ENCODE measurements at places on chromosomes 1 and 21.
A peak's percentile ranks its signal among the peaks of the same experiment; 100 is the strongest.

DNA sequence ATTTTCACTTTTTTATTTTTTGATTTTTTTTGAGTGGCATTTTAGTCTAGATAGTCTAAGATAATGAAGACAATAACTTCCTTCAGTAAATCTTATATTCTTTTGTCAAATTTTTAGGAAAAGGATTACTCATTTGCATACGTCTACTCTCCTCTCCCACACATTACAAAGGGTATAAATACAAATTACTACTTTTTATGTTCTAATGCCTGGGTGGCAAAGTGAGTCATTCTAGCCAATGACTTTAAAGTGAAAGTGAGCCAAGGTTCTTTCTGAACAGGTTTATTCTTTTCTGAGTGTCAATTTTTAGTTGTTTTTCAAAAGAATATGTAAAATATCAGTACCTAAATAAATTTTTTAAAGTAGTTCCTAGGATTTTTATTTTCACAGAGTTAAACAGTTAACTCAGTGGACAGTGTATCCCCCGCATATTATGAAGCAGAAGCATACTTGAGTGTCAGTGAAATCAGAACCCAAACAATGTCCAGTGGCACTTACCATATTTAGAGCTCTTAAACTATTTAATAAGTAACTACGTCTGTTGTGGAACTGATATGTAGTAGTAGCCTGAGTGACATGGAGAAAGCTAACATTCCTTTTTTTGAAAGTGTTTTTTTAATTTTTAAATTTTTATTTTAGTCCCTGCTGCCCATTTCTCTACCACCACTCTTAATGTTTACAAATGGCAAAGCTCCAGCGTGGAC lies 141.7 kb downstream of the PHTF1 start:
- DNase-seq = no peak

DNA sequence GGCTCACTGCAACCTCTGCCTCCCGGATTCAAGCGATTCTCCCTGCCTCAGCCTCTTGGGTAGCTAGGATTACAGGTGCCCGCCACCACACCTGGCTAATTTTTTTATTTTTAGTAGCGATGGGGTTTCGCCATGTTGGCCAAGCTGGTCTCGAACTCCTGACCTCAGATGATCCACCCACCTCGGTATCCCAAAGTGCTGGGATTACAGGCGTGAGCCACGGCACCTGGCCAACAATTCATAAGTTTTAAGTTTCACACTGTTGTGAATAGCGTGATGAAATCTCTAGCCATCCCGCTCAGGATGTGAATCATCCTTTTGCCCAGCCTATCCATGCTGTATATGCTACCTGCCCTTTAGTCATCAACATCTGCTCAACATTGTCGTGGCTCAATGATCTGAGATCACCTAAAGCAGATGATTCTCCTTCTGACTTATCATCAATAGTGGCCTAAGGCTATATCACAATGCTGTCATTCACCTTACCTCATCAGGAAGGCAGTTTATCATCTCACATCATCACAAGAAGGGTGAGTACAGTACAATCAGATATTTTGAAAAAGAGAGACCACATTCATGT lies 2.6 kb downstream of the PFDN2 start:
- no peak for DNase-seq

DNA sequence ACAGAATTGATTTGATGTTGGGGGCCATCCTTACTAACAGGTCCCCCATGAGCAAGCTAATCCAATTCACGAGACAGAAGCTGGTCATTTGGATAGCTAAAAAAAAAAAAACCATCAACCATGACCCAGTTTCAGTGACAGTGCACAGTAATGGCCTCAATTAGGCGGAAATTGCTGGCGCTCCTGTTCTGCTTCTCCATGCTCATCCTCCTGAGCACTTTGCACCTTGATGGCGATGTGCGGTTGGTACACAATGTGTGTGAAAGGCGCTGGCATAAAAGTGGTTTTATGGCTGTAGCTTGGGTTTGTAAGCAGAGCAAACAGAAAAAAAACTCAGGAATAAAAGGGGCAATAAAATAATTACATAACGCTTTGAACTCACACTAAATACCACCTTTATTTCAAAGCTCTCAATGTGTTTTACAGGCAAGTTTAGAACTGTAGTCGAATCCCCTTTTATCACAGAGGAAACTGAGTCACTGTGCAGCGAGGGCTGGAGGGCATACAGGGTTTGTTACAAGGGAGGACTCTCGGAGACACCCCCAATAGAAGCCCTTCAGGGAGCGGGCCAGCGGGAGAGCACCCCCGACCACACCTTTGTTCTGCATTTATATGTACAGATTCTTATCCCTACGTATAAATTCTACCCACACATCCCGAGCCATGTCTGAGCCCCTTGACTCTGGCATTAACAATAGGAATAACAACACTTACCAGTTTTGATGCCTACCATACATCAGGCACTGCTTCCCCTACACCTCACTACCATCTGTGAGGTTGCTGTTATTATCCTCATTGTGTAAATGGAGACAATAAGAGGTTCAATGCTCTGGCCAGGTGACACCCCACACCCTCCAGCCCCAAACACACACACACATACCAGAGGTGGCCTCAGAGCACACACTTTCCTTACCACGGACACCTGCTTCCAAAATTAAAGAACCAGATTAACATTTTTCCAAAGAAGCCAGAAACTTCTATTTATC lies 213.5 kb upstream of the IRF2BP2 start:
- no peak for DNase-seq

DNA sequence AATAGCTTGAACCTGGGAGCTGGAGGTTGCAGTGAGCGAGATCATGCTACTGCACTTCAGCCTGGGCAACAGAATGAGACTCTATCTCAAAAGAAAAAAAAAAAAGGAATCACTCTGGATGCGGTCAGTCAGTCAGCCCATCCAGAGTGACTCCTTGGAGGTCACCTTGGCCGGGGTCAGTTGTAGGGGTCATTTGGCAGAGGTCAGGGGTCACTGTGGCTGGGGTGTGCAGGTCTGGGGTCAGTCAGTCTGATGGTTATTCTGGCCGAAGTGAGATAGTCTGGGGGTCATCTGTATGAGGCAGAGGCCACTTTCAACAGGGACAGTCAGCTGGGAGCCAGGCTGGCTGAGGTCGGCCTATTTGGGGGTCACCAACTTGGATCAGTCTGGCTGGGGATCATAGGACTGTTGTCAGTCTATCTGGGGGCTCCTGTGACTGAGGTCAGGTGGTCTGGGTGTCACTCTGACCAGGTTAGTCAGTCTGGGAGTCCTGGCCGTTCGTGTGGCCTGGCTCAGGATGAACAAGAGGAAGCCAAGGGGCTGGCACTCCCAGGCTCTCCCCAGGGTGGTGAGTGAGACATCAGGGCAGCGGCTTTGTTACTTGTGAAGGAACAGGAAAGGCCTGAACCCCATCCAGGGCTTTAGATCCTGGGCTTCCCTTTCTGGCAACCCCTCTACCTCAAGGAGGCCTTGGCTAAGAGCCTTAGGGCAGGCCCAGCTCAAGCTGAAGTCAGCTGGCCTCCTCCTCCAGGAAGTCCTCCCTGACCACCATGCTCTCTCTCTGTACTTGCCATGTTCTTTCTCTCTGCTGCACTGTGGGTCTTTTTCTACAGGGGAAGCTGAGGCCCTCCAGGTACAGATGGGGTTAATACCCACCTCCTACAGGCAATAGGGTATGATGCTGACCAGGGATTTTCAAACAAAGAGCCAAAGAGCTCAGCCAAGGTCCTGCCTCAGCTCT lies 15.1 kb downstream of the PTPRU start:
- no peak for DNase-seq

DNA sequence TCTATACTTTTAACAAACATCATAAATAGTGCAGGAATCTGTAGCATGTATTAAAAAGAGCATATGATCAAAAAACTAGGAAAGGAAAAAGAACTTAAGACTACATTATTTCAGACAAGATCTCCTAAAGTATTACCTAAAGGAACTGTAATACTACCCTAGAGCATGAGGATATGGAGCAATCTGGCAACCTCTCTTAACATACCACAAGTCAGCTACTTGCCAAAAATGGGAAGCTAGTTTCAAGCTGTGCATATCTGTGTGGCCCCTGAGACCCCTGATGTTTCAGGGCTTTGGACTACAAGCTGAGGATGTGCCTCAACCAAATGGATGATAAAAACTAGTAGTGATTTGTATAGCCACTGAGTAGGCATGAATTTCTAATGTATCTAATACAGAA lies 525.6 kb downstream of the PTBP2 start:
- DNase-seq = no peak

DNA sequence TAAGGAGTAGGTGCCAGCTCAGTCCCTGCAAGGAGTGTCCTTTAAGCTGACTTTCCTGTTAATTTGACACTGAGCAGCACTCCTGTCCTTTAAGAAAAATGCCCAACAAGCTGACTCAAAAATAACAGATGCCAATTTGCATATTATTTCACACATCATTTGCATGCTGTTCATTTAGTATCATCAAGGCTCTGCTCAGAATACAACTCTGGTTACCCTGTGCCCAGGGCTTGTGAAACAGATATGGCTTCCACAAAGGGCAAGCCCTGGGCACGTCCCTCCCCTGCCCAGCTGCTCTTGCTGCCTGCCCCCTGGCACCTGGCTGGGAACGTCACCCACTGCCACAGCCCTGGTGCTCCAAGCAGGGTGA lies 10.3 kb downstream of the KCNN3 start:
- no peak for DNase-seq

DNA sequence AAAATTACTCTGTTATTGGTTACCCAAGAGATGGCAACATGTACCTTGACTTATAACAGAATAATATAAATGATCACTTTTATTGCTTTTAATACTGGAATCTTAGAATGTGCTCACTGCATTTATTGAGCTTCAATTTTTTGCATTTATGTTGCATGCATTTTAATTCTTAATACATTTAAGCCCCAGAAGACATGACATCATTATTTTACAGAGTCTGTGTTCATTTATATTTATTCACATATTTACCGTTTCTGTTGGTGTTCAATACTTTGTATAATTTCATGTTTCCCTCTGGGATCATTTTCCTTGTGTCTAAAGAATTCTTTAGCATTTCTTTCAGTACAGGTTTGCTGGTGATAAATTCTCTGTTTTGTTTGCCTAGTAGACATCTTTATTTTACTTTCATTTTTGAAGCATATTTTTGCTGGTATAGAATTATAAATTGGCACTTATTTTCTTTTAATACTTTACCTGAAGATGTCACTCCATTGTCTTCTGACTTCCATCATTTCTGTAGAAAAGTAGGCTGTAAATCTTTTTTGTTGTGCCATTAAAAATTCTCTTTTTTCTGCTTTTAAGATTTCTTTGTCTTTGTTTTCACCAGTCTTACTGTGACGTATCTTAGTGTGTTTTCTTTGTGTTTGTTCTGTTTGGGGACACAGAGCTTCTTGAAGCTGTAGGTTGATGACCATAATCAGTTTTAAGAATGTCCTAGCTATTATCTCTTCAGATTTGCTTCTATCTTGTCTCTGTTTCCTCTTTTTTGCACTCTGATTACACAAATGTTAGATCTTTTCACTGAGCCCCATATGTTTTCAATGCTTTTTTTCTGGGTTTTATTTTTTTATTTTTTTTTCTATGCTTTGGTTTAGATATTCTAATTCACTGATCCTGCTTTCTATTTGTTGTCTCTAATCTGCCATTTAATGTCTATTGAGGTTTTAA lies 26.9 kb downstream of the DISP3 start:
- no peak for DNase-seq

DNA sequence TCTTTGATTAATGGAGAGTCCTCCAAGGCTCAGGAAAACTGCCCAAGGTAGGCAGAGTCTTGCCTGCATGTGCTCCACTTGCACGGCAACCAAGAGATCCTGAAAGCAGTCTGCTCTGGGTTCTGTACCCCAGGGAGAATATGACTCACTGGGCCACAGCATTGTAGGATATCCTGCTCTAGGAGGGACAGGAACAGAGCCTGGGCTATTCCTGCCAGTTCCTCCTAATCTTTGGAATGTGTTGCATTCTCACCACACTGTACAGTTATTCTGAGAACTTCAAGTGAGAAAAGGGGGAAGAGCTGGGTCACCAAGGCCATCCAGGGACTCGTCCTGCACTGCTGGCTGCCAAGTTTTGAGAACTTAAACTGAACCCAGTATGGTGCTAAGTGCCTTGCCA lies 278.5 kb downstream of the MATN1 start:
- no peak for DNase-seq

- DNase-seq = no peak
Observed at GRCh38 chr1:97034651-97035050, 313.1 kb downstream of the PTBP2 start.

- no peak for DNase-seq
Observed at GRCh38 chr1:96989302-96989701, 267.7 kb downstream of the PTBP2 start.

GRCh38 chr1:58062635-58063034 lies 483.9 kb downstream of the OMA1 start:
- no peak for DNase-seq

GRCh38 chr1:33374336-33375105 lies 53.6 kb upstream of the A3GALT2 start:
- no peak for DNase-seq

- DNase-seq = no peak
Observed at GRCh38 chr1:113893267-113893666, 5.9 kb upstream of the BCL2L15 start.

- no peak for DNase-seq
Observed at GRCh38 chr1:180269645-180270529, 39.8 kb downstream of the LHX4 start.

GRCh38 chr1:28917757-28918118 lies 3.4 kb downstream of the EPB41 start:
- DNase-seq = no peak

- DNase-seq = no peak
Observed at GRCh38 chr1:108551137-108551862, 8.6 kb upstream of the EEIG2 start.

- DNase-seq = peak; percentile 64
Observed at GRCh38 chr21:36429947-36430546, 44.9 kb downstream of the CHAF1B start.

GRCh38 chr1:11458811-11459275 lies 20.1 kb upstream of the DISP3 start:
- peak; percentile 37 for DNase-seq

DNA sequence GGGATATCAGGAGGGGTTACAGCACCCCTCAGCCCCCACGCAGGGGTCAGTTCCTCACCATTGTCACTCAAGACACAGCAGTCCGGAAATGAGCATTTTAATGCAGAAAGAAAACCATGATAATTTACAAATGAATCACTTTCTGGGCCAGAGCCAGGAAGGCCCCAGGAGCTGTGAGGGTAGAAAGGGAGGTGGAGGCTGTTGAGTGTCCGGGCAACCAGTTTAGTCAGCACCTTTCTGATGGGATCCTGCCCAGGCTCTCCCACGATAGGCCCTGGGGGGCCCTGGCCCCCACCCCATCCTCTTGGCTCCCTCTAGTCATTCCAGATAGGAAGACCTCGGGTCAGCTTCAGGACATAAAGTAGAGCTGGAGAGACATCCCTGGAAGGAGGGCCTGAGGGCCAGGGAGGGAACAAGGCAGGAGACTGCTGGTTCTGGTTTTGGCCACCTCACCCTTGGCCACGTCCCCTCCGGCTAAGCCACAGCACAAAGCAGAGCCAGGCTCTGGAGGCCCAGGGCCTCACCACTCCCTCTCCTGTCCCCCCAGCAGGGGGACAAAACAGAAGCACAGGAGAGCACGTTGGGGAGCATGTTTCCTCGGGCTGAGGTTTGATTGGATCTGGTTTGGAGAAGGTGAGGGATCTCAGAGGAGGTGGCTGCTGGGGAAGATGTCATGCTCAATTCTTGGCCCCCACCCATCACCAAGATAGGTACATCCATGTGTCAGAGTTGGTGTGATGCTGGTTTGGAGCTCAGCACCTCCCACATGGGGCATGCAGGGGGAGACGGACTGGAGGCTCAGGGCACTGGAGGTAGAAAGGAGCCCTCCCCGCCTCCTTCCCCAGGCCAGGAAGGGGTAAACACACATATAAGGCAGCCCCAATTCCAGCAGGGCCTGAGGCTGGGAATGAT lies 20.6 kb downstream of the ETNK2 start:
- DNase-seq = no peak

Data from heart right ventricle (tissue), 16 donors.